GDM1 (cell line): ENCODE measurements at places on chromosomes 2 and 18.

DNA sequence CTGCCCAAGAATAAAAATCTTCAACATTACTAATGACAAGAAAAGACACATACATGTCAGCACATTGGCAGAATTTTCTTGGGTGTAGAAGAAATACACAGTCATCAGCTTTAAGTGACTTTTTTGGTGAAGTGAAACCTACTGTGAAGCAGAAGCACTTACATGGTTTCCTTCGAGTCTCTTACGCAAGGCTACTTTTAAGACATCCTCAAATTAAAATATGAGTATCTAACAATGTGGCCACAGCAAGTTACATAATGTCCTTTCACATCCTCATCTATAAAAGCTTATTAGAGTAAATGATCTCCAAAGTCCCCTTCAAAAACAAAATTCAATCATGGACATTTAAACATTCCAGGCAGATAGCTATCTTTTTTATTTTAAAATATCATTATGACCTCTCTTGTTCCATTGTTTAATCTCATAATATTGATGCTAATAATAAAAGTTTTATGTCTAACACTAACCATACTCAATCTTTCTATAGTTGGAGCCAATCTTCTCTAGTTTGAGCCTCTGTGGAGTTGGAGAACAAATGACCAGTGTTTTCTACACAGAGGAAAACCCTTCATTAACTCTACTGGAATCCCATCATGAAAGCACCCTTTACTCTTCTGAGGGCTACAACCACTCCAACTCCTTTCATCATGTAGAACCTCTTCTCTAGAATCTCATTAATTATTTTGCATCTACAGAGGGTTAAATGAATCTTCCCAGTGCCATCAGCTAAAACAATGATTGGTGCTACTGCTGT lies 182.2 kb upstream of the ZFP36L2 start:
- no peak for DNase-seq

GRCh38 chr2:178427458-178427857 lies 23.5 kb downstream of the PRKRA start:
- DNase-seq, result no peak

DNA sequence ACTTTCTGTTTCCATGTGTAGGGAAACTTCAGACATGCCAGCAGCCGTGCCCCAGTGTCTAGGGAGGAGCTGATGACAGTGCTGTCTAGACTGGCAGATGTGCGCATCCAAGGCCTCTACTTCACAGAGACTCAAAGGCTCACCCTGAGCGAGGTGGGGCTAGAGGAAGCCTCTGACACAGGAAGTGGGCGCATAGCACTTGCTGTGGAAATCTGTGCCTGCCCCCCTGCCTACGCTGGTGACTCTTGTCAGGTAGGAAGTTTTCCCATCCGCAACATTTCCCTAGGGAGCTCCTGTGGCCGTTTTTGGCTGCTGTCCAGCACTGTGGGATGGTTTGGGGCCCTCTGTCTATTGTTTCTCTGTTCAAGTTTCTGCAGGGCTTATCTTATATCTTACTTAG lies 143.1 kb upstream of the TTC39C start:
- DNase-seq, result no peak

GRCh38 chr2:726169-726568 lies 49.0 kb upstream of the TMEM18 start:
- no peak for DNase-seq

DNA sequence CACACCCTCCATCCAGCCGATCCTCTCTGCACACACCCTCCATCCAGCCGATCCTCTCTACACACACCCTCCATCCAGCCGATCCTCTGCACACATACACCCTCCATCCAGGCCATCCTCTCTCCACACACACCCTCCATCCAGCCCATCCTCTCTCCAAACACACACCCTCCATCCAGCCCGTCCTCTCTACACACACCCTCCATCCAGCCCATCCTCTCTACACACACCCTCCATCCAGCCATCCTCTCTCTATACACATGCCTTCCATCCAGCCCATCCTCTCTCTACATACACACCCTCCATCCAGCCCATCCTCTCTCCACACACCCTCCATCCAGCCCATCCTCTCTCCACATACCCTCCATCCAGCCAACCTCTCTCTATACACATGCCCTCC lies 83.1 kb downstream of the EIPR1 start:
- no peak for DNase-seq

- no peak for DNase-seq
Measured at GRCh38 chr2:60836491-60836890, 44.9 kb upstream of the REL start.

DNA sequence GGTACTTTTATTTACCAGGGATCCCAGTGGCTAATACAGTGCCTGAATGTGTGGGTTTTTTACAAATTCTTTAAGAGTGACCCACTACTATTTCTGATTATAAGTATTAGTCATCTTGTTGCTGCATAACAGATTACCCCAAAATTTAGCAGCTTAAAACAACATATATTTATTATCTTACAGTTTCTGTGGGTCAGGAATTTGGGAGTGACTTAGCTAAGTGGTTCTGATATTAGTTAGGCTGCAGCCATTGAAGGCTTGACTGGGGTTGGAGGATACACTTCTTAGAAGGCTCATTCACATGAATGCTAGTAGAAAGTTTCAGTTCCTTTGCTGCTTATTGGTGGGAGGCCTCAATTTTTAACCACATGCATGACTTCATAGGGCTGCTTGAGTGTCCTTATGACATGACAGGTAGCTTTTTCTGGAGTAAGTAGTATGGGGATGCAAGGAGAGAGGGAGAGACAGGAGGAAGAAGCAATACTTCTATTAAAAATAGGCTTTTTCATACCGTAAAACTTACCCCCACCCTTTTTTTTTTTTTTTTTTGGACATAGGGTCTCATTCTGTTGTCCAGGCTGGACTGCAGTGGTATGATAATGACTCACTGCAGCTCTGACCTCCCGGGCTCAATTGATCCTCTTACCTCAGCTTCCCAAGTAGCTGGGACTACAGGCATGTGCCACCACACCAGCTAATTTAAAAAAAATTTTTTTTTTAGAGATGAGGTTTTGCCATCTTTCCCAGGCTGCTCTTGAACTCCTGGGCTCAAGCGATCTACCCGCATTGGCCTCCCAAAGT lies 13.3 kb upstream of the POLE4 start:
- DNase-seq, result no peak

GRCh38 chr18:26312199-26312598 lies 86.0 kb downstream of the TAF4B start:
- DNase-seq, result no peak

DNA sequence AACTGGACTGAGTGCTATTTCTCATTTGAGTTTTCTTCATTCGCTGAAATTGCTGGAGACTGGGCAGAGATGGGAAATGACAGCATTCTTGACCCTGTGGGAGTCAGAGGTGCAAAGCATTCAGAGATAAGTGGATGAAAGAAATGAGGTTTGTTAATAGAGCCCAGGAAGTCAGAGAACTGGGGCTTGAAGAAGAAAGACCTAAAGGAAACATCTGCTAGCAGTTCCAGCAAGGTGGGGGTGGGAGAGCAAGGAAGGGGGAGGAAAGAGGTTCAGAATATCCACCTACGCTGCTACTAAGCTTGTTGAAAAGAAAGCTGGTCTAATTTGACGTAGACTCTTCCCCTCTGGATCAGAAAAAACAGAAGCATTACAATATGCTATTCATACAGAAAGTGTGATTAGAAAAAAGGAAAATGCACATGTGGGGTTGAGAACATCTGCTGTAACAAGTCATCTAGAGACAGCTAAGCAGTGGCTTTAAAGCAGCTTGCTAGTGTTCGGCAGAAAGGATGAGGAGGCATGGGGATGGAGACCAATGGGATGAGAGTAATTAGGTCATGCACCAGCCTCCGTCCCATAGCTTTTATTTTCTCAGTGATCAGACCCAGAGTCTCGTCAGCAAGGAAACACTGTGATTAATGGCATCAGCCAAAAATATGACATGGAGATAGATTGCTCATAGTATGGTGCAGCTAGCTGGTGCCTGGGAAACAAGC lies 29.7 kb downstream of the NAB1 start:
- DNase-seq, result no peak

DNA sequence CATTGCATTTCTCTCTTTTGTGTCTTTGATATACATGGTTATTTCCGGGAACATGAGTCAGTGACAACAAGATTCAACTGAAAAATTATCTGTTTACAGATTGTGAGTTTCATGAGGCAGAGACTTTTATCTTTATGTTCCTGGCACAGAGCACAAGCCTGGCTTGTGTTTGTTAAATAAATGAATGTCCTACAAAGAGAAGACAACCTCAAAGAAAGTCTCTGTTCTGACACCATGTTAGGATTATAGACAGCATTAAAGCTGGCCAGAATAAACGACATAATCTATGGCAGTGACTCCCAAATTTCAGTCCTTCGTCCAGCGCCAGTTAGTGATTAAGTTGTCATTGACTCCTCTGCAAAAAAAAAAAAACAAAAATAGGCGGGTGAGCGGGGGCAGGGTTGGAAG lies 97.4 kb upstream of the DNAJC10 start:
- no peak for DNase-seq

DNA sequence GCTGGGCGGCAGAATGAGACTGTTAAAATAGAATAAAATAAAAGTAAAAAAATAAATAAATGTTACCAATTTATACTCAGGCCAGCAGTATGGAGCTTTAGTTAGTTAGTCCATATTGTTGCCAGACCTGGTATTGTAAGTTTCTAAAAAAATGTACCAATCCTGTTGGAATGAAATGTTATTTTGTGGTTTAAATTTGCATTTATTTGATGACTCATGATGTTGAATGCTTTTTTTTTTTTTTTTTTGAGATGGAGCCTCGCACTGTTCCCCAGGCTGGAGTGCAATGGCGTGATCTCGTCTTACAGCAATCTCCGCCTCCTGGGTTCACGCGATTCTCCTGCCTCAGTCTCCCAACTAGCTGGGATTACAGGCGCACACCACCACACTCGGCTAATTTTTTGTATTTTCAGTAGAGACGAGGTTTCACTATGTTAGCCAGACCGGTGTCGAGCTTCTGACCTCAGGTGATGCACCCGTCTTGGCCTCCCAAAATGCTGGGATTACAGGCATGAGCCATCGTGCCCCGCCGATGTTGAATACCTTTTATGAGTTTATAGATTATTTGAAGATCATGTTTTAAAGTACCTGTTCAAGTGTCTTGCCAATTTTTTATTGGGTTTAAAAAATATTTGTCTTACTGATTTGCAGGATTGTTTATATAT lies 5.7 kb upstream of the PTPRN start:
- no peak for DNase-seq

DNA sequence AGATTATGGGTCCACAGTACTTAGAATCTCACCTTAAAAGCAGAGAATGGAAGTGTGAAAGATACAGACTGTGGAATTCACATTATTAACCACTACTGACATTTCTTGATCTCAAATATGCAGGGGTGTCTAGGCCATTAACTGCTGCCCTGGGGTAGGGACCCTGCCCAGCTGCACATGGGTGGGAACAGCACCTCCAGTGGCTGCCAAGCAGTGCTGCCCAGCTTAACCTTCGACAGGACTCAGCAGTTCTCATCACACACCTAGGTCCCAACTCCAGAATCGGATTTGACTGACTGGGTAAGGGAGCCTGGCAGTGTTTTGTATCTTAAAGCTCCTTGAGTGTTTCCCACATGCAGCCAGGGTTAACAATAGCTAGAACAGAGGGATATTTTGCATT lies 14.9 kb downstream of the ERFE start:
- DNase-seq, result no peak

- no peak for DNase-seq
Measured at GRCh38 chr2:108417254-108417653, 31.8 kb upstream of the GCC2 start.

- no peak for DNase-seq
Measured at GRCh38 chr2:195320413-195320973, 336.5 kb upstream of the SLC39A10 start.

- DNase-seq, result no peak
Measured at GRCh38 chr2:80700961-80701360, 396.4 kb upstream of the LRRTM1 start.

DNA sequence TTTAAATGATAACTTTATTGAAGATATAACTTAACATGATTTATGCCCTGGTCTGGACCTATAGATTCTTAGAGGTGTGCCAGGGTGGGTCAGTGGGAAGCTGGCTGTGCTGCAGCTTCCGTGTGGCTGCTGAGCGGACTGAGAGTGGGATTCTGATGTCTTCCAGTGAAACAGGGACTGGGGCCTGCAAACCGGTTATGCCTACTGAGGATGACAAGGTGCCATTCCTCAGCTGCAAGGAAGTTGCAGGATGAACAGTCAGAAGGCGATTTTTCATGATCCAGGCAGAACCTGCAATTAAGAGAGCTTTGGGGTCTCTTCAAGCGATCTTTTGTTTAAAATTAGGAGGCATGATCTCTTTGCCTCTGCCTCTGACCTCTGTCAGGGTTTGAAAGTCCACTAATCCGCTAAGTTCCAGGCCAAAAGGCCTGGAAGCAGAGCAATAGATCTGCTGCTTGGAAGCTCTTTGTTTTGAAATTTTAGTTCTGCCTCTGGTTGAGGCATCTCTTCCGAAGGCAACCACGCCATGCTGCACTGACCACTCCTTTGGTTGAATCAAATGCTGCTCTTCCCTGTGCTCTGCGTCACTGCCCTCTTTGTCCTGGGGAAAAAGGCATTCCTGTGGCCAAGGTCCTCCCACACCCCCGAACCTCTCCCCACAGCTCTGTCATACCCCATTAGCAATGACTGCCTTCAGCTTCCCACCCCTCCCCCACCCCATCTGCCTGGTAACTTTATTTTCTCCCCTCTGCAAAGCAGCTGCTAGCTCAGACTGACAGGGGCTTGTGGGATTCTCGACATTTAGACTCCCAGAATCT lies 2.0 kb downstream of the TMEM169 start:
- DNase-seq, result no peak

GRCh38 chr18:66317243-66318090 lies 286.4 kb downstream of the CDH19 start:
- no peak for DNase-seq

DNA sequence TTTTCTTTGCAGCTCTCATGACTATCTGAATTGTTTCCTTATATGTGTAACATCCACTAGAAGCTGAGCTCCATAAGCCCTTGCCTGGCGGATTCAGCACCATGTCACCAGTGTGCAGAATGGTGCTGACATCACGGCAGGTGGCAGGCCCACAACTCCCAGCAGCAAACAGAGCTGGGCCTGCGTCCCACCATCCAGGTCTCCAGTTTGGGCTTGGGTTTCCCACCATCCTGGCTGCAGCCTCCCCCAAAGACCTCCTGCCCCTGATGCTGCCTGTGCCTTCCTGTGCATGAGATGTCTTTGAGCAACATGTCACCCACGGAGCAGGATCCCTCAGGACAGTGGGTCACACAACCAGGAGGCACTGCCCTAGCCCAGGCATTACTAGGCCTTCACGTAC lies 113.1 kb downstream of the TNS1 start:
- no peak for DNase-seq

DNA sequence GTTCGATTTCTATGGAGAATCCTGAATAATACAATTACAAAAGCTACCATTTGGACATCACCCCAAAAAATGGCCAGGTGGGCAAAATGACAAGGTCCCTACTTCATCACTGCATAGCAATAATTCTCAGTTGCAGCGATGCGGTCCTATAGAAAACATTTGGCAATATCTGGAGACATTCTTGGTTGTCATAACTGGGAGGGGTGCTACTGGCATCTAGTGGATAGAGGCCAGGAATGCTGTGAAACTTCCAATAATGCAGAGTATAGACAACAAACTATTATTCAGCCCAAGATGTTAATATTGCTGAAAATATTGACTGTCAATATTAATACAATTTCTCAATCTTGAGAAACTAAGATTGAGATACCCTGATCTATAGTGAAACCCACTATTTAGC lies 637.8 kb upstream of the PKDCC start:
- DNase-seq, result no peak

- DNase-seq, result no peak
Measured at GRCh38 chr2:113258471-113259147, 20.1 kb downstream of the PAX8 start.
